ENCODE measurements at places on chromosomes 13 and 19.

DNA sequence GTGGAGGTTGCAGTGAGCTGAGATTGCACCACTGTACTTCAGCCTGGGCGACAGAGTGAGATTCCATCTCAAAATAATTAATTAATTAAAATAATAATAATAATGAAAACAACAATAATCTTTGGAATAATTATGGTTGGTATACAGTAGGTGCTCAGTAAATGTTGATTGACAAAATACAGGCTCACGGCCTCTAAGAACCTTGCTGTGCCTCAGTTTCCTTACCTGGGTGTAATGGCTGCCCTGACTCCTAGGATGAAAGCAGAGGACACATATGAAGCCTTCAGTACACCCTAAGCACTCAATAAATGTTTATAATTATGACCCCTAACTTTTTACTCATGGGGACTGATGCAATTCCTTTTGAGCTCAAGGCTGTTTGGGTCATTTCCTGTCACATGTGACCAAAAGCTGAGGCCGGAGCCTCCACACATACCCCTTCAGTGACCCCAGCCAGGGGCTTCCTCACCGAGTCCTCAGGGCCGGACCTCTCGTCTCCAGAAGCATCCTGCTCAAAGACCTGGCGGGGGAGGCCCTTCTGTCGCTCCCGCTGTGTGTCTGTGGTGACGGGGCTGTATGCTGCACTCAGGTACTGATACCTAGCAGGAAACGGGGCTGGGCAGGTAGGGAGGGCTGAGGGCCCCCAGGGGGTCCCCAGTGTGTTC lies 10.5 kb downstream of the DOCK6 start:
- no peak for DNase-seq

DNA sequence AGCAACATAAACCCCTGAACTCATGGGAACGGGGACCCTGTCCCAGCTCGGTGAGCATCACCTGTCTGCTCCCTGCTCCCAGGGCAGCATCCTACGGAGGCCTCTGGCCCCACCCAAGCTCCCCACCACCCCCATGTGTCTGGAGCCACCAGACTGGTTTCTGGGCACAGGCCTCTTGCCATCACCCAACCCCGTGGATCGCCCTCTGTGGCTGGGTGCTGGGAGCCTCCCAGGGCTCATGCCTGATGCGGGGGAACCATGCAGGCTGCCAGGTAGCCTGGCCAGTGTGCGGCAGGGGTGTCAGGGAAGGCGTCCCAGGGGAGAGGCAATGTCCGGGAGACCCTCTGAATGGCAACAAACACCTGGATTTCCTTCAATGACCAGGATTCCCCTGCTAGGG lies 2.7 kb downstream of the MICOS13 start:
- DNase-seq, result no peak

GRCh38 chr19:55353803-55354697 lies 469 bp downstream of the COX6B2 start:
- DNase-seq, result no peak

DNA sequence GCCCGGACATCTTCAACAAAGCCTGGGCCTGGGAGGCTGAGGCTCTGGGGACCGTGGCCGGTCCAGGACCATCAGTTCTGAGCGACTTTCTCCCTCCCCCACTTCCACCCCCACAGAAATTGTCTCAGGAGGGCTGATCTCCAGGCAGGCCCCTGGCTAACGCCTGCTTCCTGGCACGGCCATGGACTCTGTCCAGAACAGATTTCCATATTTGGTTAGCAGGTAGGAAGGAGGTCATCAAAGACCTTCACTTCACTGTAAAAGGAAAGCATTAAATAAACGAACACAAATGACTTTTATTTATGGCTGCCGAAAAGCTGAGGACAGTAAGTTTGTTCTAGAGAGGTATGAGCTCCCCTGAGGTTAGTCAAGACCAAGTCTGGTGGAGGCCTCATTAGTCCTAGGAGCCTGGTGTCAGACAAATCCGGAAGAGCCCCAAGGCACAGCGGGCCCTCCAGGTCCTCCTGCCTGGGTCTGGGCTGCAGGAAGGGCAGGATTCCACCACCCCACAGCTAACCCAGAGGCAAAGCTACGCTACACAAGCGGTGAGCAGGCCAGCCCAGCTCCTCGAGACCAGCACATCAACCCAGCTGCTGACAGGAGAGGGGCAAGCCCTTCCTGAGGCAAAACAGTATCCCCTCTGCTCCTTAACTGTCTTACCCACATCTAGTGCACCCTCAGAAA lies 4.6 kb upstream of the PLPP2 start:
- DNase-seq, result no peak

- DNase-seq, result no peak
These were observed 370.4 kb downstream of the PCDH20 start for GRCh38 chr13:61045251-61045650.

- no peak for DNase-seq
These were observed 19.8 kb downstream of the GATAD2A start for GRCh38 chr19:19425170-19425875.

GRCh38 chr13:109408591-109409382 lies 377.6 kb downstream of the IRS2 start:
- no peak for DNase-seq

DNA sequence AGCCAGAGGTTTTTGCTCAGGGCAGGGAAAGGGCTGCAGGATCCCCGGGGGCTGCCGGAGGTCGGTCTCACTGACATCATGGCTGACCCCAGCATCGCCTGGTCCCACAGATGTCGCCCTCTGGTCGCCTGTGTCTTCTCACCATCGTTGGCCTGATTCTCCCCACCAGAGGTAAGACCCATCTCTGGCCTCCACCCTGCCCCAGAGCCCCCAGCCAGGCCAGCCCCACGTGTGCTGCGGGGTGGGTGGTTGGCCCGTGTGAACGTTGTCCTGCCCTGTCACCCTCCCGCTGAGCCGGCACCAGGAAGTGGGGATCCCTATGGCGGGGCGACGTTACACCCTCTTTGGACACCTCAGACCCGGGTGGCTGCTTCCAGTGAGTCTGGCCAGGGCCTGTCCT lies 906 bp downstream of the FXYD5 start:
- DNase-seq, result no peak

GRCh38 chr19:33329736-33330135 lies 27.4 kb upstream of the CEBPA start:
- DNase-seq, result no peak

GRCh38 chr13:113400621-113401451 lies 36.9 kb upstream of the GRTP1 start:
- no peak for DNase-seq

DNA sequence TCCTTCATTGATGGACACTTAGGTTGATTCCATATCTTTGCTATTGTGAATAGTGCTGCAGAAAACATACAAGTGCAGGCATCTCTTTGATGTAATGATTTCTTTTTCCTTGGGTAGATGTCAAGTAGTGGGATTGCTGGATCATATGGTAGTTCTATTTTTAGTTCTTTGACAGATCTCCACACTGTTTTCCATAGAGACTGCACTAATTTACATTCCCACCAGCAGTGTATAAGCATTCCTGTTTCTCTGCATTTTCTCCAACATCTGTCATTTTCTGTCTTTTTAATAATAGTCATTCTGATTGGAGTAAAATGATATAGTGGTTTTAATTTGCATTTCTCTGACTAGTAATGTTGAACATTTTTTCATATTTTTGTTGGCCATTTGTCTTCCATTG lies 116.7 kb downstream of the LMO7 start:
- DNase-seq, result no peak

GRCh38 chr19:1847684-1848398 lies 442 bp downstream of the REXO1 start:
- no peak for DNase-seq

GRCh38 chr13:20945952-20946383 lies 43.4 kb upstream of the XPO4 start:
- no peak for DNase-seq

DNA sequence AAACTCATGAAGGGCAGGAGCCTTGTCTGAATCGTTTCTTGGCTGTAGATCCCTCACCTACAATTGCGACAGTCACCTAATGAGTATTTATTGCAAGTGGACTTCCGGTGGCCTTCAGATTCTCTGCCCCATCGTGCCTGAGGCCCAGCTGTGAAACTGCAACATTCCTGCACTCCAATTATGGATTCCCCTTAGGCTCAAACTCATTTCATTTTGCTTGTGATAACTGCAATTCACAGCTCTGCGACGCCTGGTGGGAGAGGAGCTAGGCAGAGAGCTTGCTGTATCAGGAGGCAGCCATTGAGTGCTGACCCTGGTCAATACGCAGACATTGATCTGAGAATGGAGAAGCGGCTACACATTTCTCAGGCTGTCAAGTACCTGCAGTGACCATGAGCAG lies 59.0 kb downstream of the CCDC70 start:
- DNase-seq, result no peak

DNA sequence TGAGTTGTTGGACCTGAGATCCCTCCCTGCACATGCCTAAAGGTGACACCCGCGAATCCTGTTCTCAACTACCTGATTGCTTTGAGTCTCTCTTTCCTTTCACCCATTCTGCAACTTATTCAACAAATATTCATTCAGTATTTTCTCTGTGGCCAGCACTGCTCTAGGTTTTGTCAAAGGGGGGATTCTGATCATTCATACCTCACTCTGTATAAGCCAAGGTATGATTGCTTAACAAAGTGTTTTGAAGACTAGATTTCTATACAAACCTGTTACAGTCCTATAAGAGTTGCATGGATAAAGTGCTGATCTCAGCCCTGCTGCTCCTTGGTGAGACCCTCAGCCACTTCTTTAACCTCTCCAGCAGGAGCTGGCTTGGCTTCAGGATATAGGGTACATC lies 409.7 kb downstream of the KCNRG start:
- no peak for DNase-seq

DNA sequence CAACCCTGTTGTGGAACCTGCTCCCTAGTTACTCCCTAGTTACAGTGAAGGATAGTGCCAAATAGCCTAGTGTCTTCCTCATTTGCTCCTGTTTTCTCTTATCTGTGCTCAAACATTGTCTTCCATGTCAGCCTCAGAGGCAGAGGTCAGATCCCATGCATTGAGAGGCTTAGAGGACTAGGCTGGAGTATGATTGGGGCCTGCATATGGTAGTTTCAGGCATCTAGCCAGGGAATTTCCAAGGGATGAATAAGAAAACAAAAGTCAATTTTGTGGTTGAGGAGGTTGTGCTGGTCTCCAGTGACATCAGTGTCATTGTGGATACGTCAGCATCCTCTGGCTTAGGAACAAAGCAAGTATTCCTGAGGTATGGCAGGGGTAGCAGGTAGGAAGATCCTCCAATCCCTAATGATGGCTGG lies 9.4 kb downstream of the ZNF546 start:
- DNase-seq, result no peak

GRCh38 chr13:32125221-32125689 lies 93.7 kb downstream of the FRY start:
- peak; percentile 64 for DNase-seq

DNA sequence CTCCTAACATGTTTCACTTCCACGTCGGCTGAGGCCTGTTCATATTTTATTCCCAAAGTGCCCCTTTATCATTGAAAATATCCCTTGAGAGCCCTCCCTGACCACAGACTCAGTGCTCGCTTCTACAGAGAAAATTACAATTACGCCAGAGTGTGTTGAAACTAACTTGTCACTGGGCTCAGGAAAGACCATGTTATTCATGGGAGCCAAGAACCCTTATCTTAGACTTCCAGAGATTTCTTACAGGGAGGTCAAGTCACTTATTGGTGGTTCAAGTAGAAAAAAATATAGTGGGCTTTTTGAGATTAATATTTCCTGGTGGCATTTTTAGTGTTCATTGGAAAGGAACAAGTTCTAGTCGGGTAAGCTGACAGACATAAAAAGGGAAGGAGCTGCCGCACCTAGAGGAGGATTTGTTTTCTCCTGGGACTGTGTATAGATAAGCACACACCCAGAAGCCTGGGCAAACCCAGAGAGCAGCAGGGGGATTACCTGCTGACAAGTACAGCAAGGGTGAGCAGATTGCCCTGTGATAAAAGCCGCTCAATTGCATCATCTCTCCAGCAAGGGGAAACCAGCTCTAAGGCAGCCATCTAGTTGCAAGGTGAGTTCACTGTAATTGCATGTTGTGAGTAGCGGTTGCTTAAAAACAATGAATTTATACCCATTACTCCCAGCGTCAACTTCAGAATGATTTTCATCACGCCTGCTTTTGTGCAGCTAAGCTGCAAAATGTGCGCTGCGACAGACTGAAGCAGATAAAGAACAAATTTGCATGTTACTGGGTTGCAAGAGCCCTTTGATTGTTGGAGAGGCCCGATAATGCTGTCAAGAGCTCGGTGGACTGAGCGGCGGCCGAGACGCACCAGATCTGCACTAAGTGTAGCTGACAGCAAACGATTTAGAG lies 46.2 kb downstream of the DCT start:
- DNase-seq, result no peak

GRCh38 chr19:2949939-2950285 lies 5.1 kb upstream of the ZNF77 start:
- no peak for DNase-seq

- no peak for DNase-seq
These were observed 49.8 kb downstream of the CBY2 start for GRCh38 chr13:45751885-45752284.

- DNase-seq, result no peak
These were observed 151.6 kb downstream of the B3GLCT start for GRCh38 chr13:31351376-31351775.

GRCh38 chr13:32905864-32906180 lies 110.4 kb upstream of the KL start:
- DNase-seq, result no peak

- peak; percentile 7 for DNase-seq
These were observed 70.3 kb downstream of the TEX29 start for GRCh38 chr13:111390522-111391270.

DNA sequence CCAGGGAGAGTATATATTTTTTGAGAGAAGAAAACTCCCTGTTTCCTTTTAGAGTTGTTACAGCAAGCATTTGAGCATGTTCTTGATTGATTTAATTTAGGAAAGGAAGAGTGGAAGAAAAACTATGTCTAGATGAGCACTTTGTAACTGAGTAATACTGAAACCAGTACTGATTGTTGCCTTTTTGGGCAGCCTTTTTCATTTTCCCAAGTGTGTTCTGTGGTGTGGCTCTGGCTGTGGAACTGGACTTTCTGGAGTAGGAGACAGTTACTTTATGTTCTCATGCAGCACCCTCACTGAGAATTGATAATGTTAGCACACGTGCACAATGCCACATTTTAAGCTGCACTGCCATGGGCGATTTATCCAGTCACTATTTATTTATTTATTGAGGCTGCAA lies 211.5 kb downstream of the LMO7 start:
- DNase-seq, result no peak

- DNase-seq, result no peak
These were observed 34.8 kb downstream of the VAV1 start for GRCh38 chr19:6807291-6807690.

- no peak for DNase-seq
These were observed 1215.4 kb downstream of the PCDH9 start for GRCh38 chr13:66014771-66015170.

DNA sequence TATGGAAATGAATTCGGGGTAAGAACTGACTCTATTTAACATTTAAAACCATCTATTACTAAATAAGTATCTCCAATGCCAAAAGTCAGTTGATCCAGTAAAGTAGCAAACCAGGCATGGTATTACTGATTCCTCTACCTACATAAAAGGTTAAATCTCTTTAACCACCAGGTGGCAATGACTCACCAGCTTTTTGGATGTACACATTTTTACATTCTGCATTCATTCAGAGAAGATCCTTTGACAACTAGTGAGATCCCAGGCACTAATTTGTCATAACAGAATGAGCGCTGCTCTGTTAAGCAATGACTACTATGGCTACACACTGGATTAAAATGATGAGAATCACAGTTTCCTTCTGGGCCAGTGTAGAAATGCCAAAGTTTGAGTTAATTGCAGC lies 329.8 kb upstream of the GPC6 start:
- no peak for DNase-seq

- DNase-seq, result no peak
These were observed 59.8 kb upstream of the MED4 start for GRCh38 chr13:48154671-48155070.

GRCh38 chr19:37813340-37813739 lies 34.0 kb upstream of the ZNF573 start:
- no peak for DNase-seq
